ENCODE measurements at places on chromosomes 1 and 21. TPM values are rescaled to one million over a fixed set of nuclear protein-coding genes. Genes with fewer than 3 reads are reported as not detected.

DNA sequence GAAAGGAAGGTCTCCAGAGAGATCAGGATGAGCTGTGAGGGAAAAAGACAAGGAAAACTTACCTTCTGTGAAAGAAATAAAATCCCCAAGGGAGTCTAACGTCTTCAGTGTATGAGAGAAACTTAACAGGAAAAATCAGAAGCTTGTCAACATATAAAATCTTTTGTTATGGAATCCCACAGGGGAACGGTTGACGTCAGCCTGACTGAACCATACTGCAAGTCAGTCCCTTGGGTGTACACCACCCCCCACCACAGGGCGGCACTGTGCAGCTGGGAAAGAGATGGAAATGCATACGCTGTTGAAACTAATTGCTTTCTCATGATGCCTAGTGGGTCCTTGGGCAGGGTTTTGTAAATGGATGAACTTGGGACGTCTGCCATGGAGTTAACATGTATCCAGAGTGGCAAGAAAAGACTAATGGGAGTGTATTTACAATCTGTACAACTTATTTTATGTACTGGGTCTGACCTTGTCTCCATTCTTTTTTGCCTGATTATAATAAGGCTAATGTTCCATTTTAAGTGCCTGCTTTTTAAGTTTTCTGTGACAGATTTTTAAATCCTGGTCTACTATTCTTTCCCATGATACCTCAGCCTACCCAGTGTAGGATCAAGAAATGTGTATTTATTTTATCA, 22.7 kb downstream of the UTP25 start:
- no peaks in the 10 kb centered on the region for H3K36me3 ChIP-seq
- no peaks in the 10 kb centered on the region for H3K27me3 ChIP-seq
- no peak overlapping the region for H3K27ac ChIP-seq
- DNase-seq: no peak
- no peaks in the 10 kb centered on the region for H3K4me1 ChIP-seq

NVL gene
- 23.0 TPM for total RNA-seq

- H3K27me3 ChIP-seq: no peaks in the 10 kb centered on the region
- no peak overlapping the region for H3K27ac ChIP-seq
- peaks cover 6% of the 10 kb centered on the region for H3K4me1 ChIP-seq
These were observed 9.2 kb upstream of the CPT2 start for GRCh38 chr1:53187401-53187800.

GRCh38 chr21:34908419-34909055, 140.6 kb downstream of the RUNX1 start:
- no peak overlapping the region for H3K4me3 ChIP-seq
- H3K27me3 ChIP-seq: no peaks in the 10 kb centered on the region
- H3K27ac ChIP-seq: peak overlapping the region; percentile 19

PLA2G4A gene
- 7.6 TPM for total RNA-seq

HLX gene
- 10.9 TPM for total RNA-seq

GRCh38 chr1:118984086-118984721, 3.9 kb downstream of the TBX15 start:
- DNase-seq: no peak
- peaks cover 60% of the 10 kb centered on the region for H3K4me1 ChIP-seq
- peaks cover 4% of the 10 kb centered on the region for H3K27me3 ChIP-seq
- H3K27ac ChIP-seq: no peak overlapping the region
- no peaks in the 10 kb centered on the region for H3K36me3 ChIP-seq

GRCh38 chr1:181919542-181919941, 142.0 kb downstream of the ZNF648 start:
- no peaks in the 10 kb centered on the region for H3K36me3 ChIP-seq
- no peaks in the 10 kb centered on the region for H3K4me1 ChIP-seq
- DNase-seq: no peak

DNA sequence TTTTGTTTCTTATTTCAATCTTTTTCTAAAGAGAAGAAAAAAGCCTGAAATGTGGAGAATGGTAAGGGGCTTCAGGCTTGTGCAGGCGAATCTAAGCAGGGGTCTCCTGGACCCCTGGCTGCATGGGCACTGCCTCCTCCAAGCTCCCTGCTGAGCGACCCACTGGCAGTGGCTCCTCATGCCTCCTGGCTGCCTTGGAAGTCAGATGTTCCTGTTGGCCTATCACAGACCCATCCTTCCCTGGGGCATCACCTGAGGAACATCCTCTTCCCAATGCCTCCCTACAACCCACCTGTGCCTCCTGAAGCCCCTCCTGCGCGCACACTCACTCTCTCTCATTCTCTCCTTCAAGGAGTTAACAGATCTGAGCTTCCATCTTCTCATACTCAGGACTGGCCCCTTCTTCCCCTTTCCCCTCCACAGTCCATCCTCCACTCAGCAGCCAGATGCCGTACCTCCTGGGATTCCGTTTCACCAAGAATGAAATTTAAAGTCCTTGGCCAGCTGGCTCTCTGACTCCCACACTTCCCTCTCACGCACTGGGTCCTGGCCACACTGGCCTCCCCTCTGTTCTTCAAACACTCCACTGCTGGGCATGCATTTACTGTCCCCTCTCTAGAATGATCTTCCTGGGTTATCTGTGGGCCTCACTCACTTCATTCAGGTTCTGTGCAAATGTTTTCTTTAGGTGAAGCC, 41.7 kb downstream of the AZIN2 start:
- no peak for DNase-seq
- H3K27me3 ChIP-seq: no peaks in the 10 kb centered on the region
- H3K4me1 ChIP-seq: peaks cover 10% of the 10 kb centered on the region
- H3K27ac ChIP-seq: no peak overlapping the region
- H3K36me3 ChIP-seq: no peaks in the 10 kb centered on the region
- H3K4me3 ChIP-seq: no peak overlapping the region

DNA sequence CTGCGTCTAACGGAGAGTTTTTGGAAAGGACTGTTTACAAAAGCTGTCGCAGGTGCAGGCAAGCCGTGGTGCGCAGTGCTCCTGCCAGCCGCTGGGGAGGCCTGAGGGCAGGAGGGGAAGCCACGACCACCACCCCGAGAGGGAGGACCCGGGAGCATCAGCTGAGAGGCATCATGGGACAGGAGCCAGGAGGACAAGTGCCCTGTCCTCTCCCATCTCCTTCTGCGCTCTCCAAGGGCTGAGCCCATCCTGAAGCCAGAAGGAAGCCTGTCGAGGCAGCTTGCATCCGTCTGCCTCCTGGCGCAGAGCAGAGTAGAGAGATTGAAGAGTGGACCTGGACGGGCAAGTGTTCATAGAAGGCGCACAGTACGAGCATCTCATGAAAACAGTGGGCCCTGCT, 310.9 kb downstream of the KIF26B start:
- H3K27ac ChIP-seq: no peak overlapping the region
- DNase-seq: no peak
- no peaks in the 10 kb centered on the region for H3K27me3 ChIP-seq
- H3K36me3 ChIP-seq: no peaks in the 10 kb centered on the region

KCNA3 gene
- 22.0 TPM for total RNA-seq

- DNase-seq: no peak
- no peaks in the 10 kb centered on the region for H3K27me3 ChIP-seq
- no peak overlapping the region for H3K27ac ChIP-seq
- H3K36me3 ChIP-seq: no peaks in the 10 kb centered on the region
These were observed 38.7 kb downstream of the JUN start for GRCh38 chr1:58745117-58745516.

DNA sequence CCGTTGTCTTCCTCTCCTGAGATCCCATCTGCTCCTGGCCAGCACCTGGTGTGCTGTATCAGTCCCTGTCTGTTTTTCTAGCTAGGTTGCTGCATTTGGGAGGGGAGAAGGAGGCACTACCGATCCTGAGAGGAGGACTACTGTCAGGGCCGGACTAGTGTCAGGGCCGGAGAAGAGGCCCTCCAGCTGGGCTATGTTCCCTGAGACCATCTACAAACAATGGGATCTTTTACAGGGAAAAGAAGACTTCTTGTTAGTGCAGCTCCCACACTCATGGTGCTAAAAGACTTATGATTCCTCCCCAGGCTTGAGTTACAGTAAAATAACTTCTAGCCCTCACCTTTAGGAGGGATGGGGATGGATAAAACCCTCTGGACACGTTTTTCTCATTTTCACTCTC, 141.0 kb upstream of the TNR start:
- H3K36me3 ChIP-seq: no peaks in the 10 kb centered on the region
- DNase-seq: no peak
- H3K4me3 ChIP-seq: no peak overlapping the region
- H3K27me3 ChIP-seq: no peaks in the 10 kb centered on the region
- no peaks in the 10 kb centered on the region for H3K4me1 ChIP-seq
- H3K27ac ChIP-seq: no peak overlapping the region

DNA sequence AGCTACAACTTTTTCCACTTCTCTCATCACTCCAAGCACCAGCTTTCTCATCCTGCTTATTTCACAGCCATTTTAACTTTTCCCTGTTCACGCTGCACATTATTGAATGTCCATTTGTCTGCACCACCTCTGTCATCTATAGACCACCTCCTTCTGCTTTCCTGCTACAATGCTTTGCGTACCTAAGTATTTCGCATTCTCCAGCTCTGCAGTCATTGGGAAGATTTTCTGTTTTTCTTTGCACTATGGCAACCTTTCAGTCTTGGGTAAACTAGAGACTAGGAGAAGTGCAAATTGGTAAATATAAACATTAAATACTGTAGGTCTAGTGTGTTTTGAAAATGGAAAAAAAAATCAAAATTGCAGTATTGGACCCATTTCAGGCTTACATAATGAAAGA, 835 bp downstream of the CCDC30 start:
- DNase-seq: no peak
- H3K4me3 ChIP-seq: peak overlapping the region; percentile 64
- H3K36me3 ChIP-seq: peaks cover 4% of the 10 kb centered on the region
- H3K27me3 ChIP-seq: no peaks in the 10 kb centered on the region
- peaks cover 14% of the 10 kb centered on the region for H3K4me1 ChIP-seq

BLACAT1 gene
- 1.1 TPM for total RNA-seq

CELA2A gene
- total RNA-seq: not detected

SAMSN1 gene
- total RNA-seq: 17.7 TPM

CSTB gene
- 114 TPM for total RNA-seq

- no peak for DNase-seq
- H3K36me3 ChIP-seq: no peaks in the 10 kb centered on the region
- no peak overlapping the region for H3K4me3 ChIP-seq
- H3K27me3 ChIP-seq: no peaks in the 10 kb centered on the region
These were observed 12.7 kb upstream of the PARS2 start for GRCh38 chr1:54777011-54777410.

DNA sequence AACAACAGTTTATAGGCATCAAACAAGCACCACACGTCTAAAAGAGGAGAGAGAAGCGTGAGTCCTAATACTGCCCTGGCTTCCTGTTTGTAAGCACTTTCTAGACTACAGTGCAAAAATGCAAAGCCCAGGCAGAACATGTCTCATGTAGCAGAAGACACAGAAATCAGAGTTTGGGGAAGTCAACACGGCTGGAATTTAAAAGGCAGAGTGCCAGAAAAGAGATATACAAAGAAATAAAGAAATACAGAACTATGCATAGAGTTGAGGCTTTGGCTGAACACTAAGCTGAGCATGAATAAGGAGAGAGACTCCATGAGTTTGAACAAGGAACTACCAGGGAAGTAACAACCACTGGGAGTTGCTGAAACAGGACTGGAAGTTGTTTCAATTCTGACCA, 566.6 kb upstream of the NR5A2 start:
- no peak overlapping the region for H3K27ac ChIP-seq
- no peak overlapping the region for H3K4me3 ChIP-seq
- H3K27me3 ChIP-seq: no peaks in the 10 kb centered on the region
- no peaks in the 10 kb centered on the region for H3K4me1 ChIP-seq
- no peak for DNase-seq

UBL4B gene
- not detected for total RNA-seq

UFC1 gene
- total RNA-seq: 39.0 TPM

- H3K4me1 ChIP-seq: peaks cover 53% of the 10 kb centered on the region
- H3K36me3 ChIP-seq: no peaks in the 10 kb centered on the region
- no peak overlapping the region for H3K4me3 ChIP-seq
- H3K27me3 ChIP-seq: no peaks in the 10 kb centered on the region
- DNase-seq: no peak
These were observed 19.7 kb downstream of the GNAI3 start for GRCh38 chr1:109567877-109568672.

DNA sequence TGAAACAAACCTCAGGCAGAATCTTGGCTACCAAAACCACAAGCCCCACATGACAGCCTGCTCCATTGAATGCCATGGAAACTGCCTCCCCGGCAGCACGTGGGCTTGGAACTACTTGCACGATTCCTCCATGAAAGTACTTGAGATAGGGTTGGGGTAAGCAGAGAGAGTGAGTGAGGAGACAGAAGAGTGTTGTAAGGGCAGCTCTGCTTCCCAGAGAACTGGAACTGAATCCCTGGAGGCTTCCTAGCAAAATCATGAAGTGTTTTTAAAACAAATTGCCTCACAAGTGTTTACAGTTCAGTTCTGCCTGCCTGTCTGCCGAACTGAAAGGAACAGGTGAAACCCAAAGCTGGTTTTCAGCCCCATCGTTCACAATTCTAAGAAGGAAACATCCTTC, 35.3 kb upstream of the DNASE2B start:
- H3K4me1 ChIP-seq: peaks cover 9% of the 10 kb centered on the region
- H3K27me3 ChIP-seq: no peaks in the 10 kb centered on the region
- H3K36me3 ChIP-seq: no peaks in the 10 kb centered on the region
- H3K4me3 ChIP-seq: no peak overlapping the region
- DNase-seq: no peak
- no peak overlapping the region for H3K27ac ChIP-seq

MIER1 gene
- 16.9 TPM for total RNA-seq

SPRR2F gene
- total RNA-seq: not detected

- no peaks in the 10 kb centered on the region for H3K36me3 ChIP-seq
- H3K4me3 ChIP-seq: no peak overlapping the region
- no peak for DNase-seq
- no peaks in the 10 kb centered on the region for H3K27me3 ChIP-seq
- no peak overlapping the region for H3K27ac ChIP-seq
- peaks cover 4% of the 10 kb centered on the region for H3K4me1 ChIP-seq
These were observed 27.9 kb downstream of the ARHGEF16 start for GRCh38 chr1:3482378-3482849.

GRCh38 chr21:45148316-45148990, 74.1 kb downstream of the ADARB1 start:
- H3K4me1 ChIP-seq: peaks cover 10% of the 10 kb centered on the region
- no peak for DNase-seq
- no peak overlapping the region for H3K27ac ChIP-seq
- no peak overlapping the region for H3K4me3 ChIP-seq

- H3K27me3 ChIP-seq: no peaks in the 10 kb centered on the region
- no peak overlapping the region for H3K4me3 ChIP-seq
- no peak for DNase-seq
- H3K4me1 ChIP-seq: peaks cover 5% of the 10 kb centered on the region
- H3K36me3 ChIP-seq: no peaks in the 10 kb centered on the region
These were observed 88.4 kb downstream of the ADCY10 start for GRCh38 chr1:167825419-167826079.

- no peaks in the 10 kb centered on the region for H3K4me1 ChIP-seq
- H3K27me3 ChIP-seq: no peaks in the 10 kb centered on the region
- peak; percentile 80 for DNase-seq
- H3K4me3 ChIP-seq: no peak overlapping the region
- peaks cover 11% of the 10 kb centered on the region for H3K36me3 ChIP-seq
- no peak overlapping the region for H3K27ac ChIP-seq
These were observed 36.8 kb downstream of the KCNAB2 start for GRCh38 chr1:6082430-6082971.
